Hindlimb muscle (tissue), 1 donor: ENCODE measurements at places on chromosomes 12 and 14. TPM values are rescaled to one million over a fixed set of nuclear protein-coding genes. Genes with fewer than 3 reads are reported as not detected.
A peak's percentile ranks its signal among the peaks of the same experiment; 100 is the strongest.

GRCh38 chr12:128819293-128820144 is 4.2 kb downstream of the SLC15A4 start:
- DNase-seq = no peak

DNA sequence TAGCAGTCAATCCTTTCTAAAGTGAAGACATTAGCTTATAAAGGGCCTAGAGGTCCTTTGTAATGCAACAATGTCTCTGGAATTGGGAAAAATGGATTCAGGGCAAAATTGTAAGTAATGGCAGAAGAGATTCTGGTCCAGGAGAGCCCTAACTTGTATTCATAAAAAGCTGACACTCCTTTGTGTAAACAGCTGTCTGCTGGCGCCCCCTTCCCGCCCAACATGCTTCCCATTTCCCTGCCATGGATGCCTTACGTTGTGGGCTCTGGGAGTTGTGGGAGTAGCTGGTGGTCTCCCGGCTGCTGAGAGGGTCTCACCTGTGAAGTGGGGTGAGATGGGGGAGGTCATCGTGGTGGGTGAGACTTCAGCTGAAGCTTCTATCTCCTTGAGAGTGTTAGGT is 2.3 kb downstream of the ACRBP start:
- DNase-seq = peak; percentile 49

Gene ADAMTS20
- polyA plus RNA-seq = 0.72 TPM

Gene LBHD2
- polyA plus RNA-seq = not detected

Gene PLEKHH1
- 2.0 TPM for polyA plus RNA-seq

DNA sequence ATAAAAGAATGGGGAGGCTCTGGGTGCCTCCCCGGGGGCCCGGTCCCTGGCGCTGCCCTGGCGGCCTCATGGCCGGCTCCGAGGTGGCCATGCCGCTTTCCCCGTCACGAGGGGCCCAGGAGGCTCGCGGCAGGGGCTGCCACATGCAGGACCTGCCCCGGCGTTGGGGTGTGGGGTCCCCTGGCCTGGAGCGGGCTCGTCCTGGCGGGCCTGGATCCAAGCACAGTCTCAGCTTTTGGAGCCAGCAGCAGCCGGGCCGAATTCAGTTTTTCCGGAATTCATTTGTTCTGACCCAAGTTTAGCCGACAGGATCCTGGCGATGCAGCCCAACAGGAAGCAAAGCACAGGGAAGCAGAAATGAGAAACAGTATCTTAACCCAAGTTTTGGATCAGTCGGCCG is 26.4 kb upstream of the AEBP2 start:
- no peak for DNase-seq

Gene SIX6
- not detected for polyA plus RNA-seq

Gene HPD
- not detected for polyA plus RNA-seq

DNA sequence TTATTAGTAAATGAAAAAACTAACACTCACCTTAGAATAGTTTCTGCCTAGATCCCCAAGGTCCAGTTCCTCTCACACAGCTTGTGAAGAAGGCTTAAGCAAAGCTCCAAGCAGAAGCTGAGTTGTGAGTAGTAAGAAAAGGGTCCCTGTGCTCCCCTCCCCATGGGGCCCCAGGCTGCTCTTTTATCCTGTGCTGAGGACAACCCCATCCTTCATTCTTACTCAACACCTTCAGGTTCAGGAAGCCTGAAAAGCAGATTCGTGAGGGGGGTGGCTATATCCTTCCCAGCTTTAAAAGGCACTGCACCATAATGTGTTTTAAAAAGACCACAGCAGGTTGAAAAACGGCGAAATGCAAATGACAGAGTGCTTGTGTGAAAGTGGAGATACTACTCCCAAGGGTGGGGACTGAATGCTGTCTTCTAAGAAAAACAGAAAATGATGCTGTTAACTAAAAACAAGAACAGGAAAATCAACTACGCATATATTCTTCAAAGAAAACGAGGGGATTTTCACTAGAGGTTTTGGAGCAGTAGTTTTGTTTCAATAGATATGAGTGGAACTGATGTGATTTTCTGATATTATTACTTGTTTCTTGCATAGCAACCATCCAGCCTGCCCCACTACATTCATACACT is 182.7 kb downstream of the KTN1 start:
- no peak for DNase-seq

- no peak for DNase-seq
Observed at GRCh38 chr14:47826809-47827208, 151.4 kb upstream of the MDGA2 start.

Gene PSME1
- polyA plus RNA-seq = 110 TPM

Gene PDZRN4
- polyA plus RNA-seq = 1.8 TPM

DNA sequence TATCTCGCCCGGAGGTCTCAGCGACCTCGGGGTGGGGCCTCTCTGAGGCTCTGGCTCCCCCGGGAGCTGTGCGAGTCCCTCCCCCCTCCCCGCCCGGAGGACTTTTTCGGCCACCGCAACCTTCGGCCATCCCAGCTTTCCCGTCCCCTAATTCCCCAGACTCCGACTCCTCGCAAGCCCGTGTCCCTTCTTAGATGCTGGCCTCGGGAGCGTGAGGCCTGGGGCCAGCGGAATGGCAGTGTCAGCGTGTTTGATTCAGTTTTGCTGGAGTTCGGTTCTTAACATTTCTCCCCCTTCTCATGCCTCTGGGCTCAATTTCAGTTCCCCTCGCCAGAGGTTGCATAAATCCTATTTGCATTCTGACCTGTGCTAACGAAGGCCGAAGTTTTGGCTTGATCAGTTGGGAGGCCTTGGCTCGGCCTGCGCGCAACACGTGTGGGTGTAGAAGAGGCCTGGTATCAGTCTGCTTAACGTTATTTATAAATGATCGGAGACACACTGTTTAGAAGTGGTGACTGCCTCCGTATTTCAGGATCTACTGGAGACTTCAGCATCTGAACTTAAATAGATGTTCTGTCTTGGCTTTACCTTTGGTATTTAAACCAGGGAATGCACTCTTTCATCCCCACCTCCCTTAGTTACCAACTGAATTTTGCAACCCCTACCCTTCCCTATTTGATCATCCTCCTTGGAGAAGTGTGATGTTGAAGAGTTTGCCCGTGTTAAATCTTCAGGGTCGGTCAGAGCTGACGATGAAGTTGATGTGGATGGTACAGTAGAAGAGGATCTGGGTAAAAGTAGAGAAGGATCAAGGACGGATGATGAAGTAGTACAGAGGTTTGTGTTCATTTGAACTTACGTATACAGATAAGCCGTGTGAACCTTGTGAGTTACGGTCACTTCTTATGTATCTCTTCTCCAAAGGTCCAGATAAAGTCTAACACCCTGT is 851 bp downstream of the HSP90B1 start:
- DNase-seq = peak; percentile 53

DNA sequence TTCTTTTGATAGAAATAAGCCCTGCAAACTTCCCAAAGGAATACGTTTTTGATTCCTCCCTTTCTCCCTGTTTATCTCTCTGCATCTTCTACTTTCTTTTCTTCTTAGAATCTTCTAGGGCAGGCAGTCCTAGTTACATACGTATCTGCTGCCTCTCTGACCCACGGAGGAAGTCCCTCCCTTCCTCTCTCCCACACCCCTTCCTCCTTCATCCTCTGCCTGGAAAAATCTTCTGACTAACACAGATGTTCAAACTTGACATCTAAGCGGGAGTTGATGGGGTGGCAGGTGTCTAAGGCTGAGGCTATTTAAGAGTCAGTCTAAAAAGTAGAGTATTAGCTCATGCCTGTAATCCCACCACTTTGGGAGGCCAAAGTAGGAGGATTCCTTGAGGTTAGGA is 88.6 kb downstream of the MAP1LC3B2 start:
- DNase-seq = no peak

Gene HOXC11
- polyA plus RNA-seq = 7.1 TPM

Gene A2M
- polyA plus RNA-seq = 362 TPM
